ENCODE measurements at places on chromosomes 3 and 15.

- DNase-seq, result no peak
Observed at GRCh38 chr3:116186049-116186448, 259.2 kb downstream of the LSAMP start.

GRCh38 chr3:139764936-139765335, 87.2 kb upstream of the NMNAT3 start:
- peak; percentile 91 for DNase-seq

DNA sequence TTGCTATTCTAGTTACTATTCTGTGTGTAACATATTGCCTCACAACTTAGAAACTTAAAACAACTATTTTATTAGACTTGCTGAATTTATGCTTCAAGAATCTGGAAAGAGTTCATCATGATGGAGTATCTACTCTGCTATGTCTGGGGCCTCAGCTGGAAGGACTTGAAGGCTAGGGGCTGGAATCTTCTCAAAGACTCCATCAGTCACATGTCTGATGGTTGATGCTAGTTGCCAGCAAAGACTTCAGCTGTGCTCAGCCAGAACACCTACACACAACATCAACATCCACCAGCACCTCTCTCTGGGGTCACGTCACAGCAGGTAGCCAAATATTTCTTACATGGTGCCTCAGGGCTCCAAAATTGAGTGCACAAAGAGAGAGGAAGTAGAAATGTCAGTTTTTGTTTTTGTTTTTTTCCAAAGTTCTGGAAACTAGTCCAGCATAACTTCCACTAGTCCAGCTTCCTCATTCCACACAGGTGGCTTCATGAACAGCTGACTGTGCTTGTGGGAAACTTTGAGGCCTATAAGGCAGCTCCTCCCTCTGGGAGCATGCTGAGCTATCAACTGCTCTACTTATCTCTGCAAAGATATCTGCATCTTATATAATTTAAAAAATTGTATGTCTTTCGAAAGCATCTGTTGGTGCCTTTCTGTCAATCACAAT, 325.4 kb upstream of the AGTR1 start:
- no peak for DNase-seq

- no peak for DNase-seq
Observed at GRCh38 chr3:169591983-169592644, 71.4 kb downstream of the MECOM start.

- no peak for DNase-seq
Observed at GRCh38 chr3:173911446-173911845, 513.9 kb downstream of the NLGN1 start.

- DNase-seq, result no peak
Observed at GRCh38 chr3:100640633-100641032, 31.2 kb downstream of the ADGRG7 start.

GRCh38 chr3:77091809-77092208, 51.9 kb downstream of the ROBO2 start:
- DNase-seq, result no peak

DNA sequence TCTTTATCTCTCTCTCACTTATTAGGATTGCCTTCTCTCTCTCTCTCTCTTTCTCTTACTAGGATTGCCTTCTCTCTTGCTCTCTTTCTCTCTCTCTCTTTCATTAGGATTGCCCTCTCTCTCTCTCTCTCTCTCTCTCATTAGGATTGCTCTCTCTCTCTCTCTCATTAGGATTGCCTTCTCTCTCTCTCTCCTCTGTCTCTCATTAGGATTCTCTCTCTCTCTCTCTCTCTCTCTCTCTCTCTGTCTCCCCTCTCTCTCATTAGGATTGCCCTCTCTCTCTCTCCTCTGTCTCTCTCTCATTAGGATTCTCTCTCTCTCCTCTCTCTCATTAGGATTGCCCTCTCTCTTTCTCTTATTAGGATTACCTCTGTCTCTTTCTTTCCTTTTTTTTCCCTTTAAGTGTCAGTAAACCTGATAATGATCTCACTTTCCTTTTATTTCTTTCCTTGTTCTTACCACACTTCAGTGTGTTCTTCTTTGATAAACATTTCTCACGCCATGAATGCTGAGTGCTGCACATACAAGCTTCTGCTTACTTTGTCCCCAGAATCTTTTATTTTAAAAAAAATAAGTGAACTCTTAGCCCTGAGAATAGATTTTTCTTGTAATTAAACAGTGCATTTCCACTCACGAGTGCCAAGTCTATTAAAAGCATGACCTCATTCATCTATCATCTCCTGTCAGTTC, 243.4 kb upstream of the TBC1D5 start:
- no peak for DNase-seq

DNA sequence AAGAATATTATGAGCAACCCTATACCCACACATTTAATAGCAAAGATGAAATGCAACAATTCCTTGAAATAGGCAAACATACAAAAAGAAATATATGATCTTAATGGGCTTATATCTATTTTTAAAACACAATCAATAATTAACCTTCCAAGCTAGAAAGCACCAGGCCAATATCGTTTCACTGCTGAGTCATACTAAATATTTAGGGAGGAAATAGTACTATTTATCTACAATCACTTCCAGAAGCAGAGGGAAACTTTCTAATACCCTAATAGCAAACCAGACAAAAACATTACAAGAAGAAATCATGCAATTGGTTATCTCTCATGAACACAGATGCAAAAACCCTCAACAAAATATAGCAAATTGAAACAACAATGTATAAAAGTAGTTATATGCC, 207.8 kb downstream of the MTHFS start:
- DNase-seq, result no peak

GRCh38 chr3:14725013-14725412, 50.1 kb downstream of the C3orf20 start:
- no peak for DNase-seq

- DNase-seq, result no peak
Observed at GRCh38 chr15:66120422-66120821, 133.1 kb downstream of the MEGF11 start.

DNA sequence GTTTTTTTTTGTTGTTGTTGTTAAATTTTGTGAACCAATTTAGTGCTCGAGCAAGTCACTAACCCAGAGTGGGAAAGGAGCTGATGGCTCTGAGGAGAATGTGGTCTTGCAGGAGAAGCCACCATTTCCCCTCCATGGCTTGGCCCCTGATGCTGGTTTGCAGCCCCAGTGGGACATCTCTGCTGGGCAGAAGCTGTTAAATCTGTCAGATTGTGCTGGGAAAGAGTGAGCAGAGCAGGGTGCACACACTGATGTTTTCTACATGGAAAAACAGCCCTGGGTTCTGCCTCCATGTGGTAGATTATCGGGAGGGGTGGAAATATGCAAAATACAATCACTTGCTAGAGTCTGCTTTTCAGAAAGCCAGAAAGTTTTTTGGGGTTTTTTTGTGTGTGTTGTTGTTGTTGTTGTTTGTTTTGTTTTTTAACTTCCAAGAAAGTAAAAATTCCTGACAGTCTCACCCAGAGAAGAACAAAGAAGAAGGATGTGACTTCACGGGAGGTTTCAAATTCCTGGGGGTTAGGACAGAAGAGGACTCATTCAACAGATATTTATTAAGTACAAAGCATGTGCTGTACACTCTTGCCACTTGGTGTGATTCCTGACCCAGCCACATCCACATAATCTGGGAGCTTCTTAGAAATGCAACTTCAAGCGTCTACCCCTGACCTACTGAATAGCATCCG, 133.7 kb downstream of the FOXB1 start:
- DNase-seq, result peak; percentile 82

DNA sequence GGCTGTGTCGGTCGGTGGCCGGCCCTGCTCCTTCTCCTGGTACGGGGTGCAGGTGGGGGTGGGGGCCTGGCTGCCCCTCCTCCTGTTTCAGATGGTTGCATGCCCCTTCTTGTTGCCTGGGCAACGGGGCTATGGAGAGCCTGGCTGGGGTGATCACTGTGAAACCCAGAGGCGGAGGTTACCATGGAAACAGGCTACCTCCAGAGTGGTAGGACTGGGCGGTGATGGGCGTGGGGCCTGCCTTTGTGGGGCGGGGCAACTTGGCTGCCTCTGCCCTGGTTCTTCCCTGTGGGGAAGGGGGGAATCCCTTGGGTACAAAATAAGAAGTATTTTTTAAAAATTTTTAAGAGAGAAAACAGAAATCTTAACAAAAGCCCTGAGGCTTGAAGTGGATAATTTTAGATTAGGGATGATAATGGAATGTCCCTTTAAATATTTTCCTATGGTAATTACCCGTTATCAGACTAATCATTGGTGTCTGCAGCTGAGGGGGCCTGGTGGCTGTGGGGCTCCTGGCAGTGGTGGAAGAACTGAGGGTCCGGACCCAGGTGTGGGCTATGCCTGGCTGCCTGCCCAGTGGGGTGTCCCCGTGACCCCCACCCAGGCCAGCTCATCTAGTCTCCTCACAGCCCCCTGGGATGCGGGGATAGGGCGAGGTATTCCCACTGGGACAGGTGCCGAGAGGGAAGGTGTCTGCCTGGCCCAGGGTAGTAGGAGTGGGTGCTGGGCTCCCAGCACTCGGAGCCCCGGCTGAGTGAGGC, 32.5 kb downstream of the PLXNA1 start:
- DNase-seq, result no peak

- DNase-seq, result no peak
Observed at GRCh38 chr3:55107187-55107586, 179.3 kb upstream of the LRTM1 start.

GRCh38 chr3:159859424-159859823, 129.2 kb upstream of the IL12A start:
- DNase-seq, result no peak

DNA sequence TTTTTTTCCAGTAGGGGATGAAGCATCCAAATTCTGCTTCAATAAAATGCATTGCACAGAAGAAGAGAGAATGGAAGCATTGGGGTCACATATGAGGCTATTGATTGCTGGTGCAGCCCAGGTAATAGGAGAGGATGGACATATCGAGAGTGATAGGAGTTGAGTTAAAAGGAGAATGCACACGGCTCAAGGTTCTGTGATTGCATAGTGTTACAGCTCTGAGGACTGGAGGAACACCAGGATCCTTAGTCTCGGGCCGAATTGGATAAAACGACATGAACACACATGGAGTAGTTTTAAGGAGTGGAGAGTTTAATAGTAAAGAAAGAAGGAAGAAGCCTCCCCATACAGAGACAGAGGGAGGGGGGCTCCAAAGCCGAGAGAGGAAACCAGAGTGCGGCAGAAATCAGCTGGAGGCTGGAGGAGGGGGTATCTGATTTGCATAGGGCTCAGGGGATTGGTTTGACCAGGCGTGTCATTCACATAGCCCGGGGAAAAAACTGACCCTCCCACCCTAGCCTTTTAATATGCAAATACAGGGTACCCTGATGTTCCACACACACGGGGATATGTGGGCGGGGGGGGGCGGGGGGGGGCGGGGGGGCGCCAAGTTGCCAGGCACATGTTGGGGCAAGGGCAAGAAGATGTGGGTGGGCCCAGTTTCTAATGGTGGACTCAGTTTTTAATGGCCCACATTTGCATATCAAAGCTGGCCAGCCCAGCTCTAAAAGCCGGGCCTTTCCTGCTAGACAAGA, 156.9 kb downstream of the AGBL1 start:
- no peak for DNase-seq

- no peak for DNase-seq
Observed at GRCh38 chr15:57108296-57108695, 189.9 kb downstream of the TCF12 start.

DNA sequence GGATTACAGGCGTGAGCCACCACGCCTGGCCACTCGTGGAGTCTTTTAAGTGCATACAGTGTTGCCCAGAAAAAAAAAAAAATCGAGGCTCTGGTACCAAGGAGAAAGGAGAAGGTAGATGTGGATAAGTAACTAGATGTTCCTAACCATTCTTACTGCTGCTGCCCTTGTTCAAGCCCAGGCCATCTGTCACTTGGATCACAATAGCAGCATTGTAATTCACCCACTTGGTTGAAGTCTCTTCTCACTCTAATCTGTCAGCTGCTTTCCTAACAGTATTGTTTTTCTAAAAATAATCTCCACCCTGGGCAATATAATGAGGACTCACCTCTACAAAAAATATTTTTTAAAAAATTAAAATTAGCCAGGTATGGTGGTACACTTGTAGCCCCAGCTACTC, 58.0 kb upstream of the CRTC3 start:
- no peak for DNase-seq

GRCh38 chr3:133448478-133449122, 48.7 kb downstream of the BFSP2 start:
- DNase-seq, result no peak

GRCh38 chr3:113103588-113103987, 107.8 kb upstream of the BOC start:
- DNase-seq, result no peak

- no peak for DNase-seq
Observed at GRCh38 chr15:78993931-78994530, 49.2 kb upstream of the CTSH start.

DNA sequence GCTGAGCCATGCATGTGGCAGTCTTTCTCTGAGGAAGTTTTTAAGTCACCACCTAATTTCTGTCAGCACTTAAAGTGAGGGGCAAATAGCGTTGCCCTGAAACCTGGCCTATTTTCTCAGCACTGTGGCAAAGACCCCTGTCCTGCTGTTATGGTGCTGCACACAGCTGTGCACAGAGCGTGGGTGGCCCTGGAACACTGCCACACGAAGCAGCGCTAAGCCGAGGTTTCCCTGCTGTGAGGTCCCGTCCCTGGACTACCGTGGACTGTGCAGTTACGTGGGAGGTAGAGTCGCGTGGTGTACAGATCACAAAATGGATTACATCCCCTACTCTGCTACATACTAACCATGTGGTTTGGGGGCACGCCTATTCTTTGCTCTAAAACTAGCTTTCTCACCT, 101.6 kb upstream of the NR2E3 start:
- no peak for DNase-seq

- DNase-seq, result no peak
Observed at GRCh38 chr15:38229705-38230310, 22.8 kb upstream of the SPRED1 start.

DNA sequence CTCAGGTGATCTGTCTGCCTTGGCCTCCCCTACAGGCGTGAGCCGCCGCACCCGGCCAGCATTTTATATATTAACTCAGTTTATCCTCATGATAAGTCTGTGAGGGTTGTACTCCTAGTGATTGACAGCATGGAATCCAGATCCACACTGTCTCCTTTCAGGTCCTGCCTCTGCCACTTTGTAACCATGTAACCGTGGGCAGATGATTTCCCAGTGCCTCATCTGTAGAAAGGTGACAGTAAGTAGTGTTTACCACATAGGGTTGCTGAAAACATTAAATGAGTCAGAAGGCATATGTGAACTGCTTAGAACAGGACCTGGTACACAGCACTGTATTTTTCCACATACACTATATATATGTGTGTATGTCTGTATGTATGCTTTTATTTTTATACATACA, 2.4 kb downstream of the FYTTD1 start:
- DNase-seq, result no peak

GRCh38 chr3:158458464-158458863, 112.5 kb upstream of the MLF1 start:
- DNase-seq, result no peak

Measured in SW480 (cell line).